ENCODE measurements at places on chromosomes 16 and 17. TPM values are rescaled to one million over a fixed set of nuclear protein-coding genes. Genes with fewer than 3 reads are reported as not detected.

DNA sequence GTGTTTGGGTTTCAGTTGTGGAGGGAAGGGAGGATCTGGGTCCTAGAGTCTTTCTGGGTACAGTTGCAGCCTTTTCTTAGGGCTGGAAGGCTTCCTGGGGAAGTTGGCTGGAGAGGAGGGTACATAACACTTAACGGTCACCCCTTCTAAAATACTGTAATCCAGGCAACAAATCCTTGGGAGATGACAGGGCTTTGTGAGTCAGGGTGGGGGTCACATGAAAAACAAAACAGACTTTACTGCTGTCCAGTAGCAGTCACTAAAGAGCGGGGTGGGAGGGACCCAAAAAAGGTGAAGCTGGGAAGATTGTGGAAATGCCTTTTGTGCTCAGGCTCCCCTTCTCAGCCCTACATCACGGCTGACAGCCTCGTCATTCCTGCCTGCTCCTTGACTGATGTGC is 6.3 kb downstream of the SAP30BP start:
- DNase-seq, result no peak

DNA sequence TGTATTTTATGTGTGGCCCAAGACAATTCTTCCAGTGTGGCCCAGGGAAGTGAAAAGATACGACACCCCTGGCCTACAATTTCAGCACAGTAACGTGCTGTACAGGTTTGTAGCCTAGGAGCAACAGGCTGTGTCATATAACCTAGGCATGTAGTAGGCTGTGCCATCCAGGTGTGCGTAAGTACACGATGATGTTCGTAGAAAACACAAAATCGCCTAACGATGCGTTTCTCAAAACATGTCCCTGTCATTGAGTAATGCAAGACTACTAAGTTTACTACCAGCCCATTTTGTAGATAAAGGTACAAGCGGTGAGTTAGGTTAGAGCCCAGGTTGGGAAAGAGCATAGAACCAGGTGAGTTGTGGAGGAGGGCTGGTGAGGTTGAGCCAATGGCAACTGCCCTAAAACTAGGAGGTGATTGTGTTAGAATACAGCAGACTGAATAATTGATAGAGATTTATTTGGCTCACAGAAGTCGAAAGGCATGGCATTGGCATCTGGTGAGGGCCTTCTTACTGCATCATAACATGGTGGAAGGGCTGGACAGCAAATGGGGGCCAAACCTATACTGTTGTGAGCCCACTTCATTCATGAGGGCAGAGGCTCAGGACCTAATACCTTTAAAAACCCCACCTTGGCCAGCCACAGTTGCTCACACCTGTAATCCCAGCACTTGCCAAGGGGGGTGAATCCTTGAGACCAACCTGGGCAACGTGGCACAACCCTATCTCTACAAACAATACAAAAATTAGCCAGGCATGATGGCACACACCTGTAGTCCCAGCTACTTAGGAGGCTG is 4.2 kb downstream of the EIF1 start:
- no peak for DNase-seq

GRCh38 chr16:88585269-88585668 is 15.1 kb downstream of the ZC3H18 start:
- no peak for DNase-seq

GRCh38 chr17:7041607-7042500 is 2.0 kb downstream of the SLC16A11 start:
- DNase-seq, result peak; percentile 39

- no peak for DNase-seq
Measured at GRCh38 chr16:11862489-11862888, 11.1 kb upstream of the RSL1D1 start.

The HOXB4 gene
- 3.7 TPM for total RNA-seq

The OR3A1 gene
- total RNA-seq, result 0.82 TPM

Measured in CD8-positive, alpha-beta memory T cell (primary cell).